ENCODE measurements at places on chromosomes 12 and 14. TPM values are rescaled to one million over a fixed set of nuclear protein-coding genes. Genes with fewer than 3 reads are reported as not detected.

GRCh38 chr12:71605039-71605438 is 58.6 kb downstream of the ZFC3H1 start:
- no peak for DNase-seq

DNA sequence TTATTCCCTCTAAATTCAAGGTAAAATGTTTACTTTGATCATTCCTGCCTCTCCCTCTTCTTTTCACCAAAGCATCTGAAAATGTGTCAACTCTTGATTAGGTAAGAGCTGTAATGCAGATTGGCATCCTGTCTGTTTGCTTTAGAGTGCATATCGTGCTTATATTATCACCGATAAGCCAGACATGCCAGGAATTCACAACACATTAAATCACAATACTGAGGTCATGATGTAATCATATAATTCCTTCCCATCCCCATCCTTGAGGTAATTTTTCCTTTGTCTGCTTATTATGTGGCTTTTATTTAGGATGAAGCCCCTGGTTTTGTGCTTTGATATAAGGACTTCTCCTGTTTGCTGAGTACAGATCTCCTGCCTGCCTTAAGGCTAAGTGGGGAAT is 10.2 kb downstream of the DDX47 start:
- DNase-seq: no peak

DNA sequence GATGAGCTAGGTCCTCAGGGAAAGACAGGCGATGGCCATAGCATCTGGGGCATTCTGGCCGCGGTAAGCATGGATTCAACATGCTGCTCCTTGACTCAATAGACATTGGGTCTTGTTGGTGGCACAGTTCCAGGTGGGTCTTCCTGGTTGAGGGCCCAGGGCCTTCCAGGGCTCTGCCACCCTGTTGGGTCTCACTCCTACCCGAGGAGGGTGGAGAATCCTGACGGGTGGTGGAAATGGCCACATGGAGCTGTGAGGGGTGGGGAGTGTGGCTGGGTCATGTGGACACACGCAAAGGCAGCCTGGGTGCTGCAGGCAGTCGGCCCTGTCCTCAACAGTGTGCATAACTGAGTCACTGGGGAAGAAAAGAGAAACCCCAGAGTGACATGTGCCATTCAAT is 148.1 kb downstream of the KIF26A start:
- DNase-seq: no peak

- no peak for DNase-seq
Observed at GRCh38 chr14:20427231-20428009, 8.5 kb downstream of the KLHL33 start.

GRCh38 chr12:67609226-67609870 is 39.2 kb upstream of the DYRK2 start:
- DNase-seq: no peak

GRCh38 chr12:58463051-58463450 is 457.3 kb downstream of the LRIG3 start:
- no peak for DNase-seq

DNA sequence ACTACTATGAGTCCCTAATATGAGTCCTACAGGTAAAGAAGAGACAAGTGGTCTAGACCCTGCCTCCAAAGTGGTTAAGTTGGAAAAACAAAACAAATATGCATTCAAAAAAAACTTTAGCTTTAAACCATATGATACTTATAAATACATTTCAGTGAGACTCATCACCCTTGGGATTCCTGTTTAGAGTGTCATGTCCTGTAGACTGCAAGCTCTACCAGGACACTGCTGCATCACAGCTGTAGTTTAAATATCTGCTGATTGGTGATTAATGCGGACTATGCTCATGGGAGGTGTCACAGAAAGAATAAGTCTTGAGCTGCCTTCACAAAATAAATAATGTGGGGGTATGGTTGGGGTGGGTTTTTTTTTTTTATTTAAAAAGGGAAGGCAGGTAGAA is 8.8 kb upstream of the LGR5 start:
- DNase-seq: no peak

DNA sequence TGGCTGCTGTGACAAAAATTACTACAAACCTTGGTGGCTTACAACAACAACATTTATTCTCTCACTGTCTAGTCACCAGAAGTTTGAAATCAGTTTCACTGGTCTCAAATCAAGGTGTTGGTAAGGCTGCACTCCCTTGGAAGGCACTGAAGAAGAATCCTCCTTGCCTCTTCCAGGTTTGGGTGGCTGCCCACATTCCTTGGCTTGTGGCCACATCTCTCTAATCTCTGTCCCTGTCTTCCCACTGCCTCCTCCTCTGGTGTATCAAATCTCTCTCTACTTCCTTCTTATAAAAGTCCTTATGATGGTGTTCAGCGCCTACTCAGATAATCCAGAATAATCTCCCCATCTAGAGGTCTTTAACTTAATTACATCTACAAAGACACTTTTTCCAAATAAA is 31.0 kb downstream of the PLCZ1 start:
- DNase-seq: no peak

DNA sequence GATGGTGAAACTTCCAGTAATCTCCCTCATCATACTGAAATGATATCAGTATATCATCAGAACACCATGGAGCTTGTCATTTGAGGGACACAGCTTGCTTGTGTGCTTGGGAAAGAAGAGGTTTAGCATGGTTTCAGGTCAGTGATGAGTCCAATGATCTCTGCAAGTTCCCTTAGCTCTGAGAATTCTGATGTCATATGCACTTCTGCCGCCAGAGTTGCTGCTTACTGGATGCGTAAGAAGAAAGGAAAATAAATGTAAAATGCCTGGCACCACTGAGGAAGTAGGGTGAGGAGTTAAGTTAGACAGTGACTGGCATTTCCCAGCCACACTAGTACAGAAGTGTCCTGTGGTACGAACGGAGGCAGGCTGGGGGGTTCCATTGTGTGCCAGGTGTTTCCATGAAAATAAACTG is 22.6 kb downstream of the PRKCH start:
- DNase-seq: no peak

DNA sequence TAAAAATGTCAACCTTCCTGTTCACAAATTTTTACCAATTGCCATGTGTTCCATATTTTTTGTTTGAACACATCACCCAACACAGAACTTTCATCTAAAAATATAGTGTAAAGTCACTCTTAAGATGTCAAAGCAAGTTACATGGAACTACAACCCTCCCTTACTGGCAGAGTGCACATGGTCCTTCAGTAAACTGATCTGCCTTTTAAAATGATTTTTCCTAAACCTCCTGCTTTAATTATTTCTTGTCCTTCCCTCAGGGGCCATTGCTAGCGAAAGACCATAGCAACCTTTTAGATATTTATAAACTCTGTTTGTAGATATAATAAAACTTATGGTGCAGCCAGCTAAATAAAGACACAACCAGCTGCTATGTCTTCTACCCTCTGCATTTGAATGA is 255.2 kb upstream of the FAR2 start:
- no peak for DNase-seq

DNA sequence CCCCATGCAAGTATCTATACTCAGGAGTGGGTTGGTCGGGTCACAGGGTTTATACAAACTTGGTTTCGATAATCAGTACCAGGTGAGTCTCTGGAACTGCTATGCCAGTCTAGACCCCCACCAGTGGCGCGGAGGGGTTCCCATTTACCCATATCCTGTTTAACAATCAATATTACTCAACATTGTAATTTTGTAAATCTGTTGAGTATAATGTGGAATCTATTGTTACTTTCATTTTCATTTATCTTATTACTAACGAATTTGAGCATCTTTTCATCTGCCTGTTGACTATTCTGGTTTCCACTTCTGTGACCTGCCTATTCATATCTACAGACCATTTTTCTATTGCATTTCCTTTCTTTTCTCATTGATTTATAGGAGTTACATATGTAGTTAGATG is 275.2 kb upstream of the CRY1 start:
- no peak for DNase-seq

DNA sequence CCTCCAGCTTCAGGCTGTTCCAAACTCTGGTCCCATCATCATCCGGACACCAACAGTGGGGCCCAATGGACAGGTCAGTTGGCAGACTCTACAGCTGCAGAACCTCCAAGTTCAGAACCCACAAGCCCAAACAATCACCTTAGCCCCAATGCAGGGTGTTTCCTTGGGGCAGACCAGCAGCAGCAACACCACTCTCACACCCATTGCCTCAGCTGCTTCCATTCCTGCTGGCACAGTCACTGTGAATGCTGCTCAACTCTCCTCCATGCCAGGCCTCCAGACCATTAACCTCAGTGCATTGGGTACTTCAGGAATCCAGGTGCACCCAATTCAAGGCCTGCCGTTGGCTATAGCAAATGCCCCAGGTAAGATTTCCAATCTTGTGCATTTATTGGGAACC is 3.3 kb downstream of the SP1 start:
- no peak for DNase-seq

GRCh38 chr12:5511644-5512600 is 80.0 kb downstream of the NTF3 start:
- no peak for DNase-seq

DNA sequence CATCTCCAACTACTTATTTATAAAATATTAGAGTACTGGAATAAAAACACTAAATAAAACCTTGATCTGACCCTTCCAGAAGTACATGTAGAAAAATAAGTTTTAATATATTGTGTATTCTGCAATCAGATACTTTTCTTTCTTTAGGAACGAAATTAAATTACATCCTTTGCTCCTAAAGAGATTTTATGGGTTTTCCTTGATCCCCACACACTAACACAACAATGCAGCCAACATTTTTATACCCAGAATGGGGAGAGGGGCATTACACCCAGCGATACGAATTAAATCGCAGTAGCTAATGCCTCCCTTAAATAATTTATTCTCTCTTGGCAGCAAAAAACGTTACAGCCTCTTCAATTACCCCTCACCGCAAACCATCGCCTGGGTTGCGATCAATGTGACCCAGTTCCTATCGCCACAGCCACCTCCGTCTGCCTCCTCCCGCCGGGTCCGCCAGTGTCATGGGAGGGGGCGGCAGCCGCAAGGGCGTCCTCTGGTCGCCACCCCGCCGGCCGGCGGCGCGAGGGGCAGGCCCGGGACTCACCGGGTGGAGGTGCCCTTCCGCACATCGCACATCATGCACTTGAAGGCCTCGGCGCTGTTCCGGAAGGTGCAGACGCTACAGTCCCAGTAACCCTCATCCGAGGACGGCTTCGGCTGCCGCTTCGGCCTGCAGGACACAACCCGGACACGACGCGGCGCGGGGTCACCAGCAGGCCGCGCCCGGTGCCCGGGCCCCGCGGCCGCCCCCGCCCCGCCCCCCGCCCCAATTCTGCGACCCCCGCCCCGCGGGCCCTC is 796 bp downstream of the YAF2 start:
- peak; percentile 91 for DNase-seq

- DNase-seq: no peak
Observed at GRCh38 chr12:105164068-105164467, 56.5 kb downstream of the WASHC4 start.

DNA sequence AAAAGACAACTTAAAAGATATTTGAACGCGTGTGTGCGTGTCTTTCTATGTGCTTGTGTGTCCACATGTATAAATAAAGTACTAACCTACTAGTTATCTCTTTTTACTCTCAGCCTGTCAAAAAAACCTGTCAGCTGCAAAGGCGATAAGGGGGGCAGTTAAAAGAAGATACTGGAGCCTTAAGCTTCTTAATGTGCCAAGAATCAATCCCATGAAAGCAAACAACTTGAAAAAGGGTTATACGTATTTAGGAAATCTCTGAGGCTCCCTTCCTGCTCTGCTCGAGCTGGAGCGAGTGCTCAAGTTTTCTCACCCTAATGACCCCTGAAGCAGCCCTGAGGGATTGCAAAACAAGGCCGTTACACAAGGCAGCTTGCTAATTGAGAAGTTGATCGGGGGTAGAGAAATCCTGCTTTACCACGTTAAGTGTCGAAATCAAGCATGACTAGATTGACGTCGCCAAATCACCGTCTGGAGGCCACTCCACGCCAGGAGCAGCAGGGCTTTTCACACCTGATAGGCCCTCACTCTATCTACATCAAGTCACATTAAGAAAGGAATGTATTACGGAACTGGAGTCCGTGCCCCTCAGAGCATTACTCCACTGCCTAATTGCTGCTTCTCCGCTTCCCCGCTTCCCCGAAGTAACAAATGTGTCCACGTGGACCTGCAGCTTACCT is 32.4 kb downstream of the LMO3 start:
- no peak for DNase-seq

- no peak for DNase-seq
Observed at GRCh38 chr14:77520555-77520954, 21.9 kb upstream of the ISM2 start.

- no peak for DNase-seq
Observed at GRCh38 chr14:54132496-54132895, 175.9 kb upstream of the BMP4 start.

- no peak for DNase-seq
Observed at GRCh38 chr12:6981152-6982052, 10.7 kb downstream of the EMG1 start.

DNA sequence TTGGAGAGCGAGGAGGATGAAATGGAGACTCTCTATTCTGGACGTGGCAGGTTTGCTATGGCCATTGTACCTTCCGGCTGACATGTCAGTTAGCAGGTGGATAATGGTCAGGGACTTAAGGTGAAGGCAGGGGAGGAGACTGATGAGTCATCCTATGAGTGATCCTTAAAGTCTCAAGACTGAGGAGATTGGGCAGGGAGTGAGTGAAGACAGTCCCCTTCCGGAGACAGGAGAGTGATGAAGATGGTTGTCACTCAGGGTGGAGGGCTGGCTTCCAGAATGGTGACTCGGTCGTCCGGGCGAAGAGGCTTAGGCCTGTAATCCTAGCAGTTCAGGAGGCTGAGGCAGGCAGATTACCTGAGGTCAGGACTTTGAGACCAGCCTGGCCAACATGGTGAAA is 49.8 kb upstream of the CCDC63 start:
- no peak for DNase-seq

GRCh38 chr12:91355150-91356006 is 172.8 kb upstream of the DCN start:
- DNase-seq: no peak

DNA sequence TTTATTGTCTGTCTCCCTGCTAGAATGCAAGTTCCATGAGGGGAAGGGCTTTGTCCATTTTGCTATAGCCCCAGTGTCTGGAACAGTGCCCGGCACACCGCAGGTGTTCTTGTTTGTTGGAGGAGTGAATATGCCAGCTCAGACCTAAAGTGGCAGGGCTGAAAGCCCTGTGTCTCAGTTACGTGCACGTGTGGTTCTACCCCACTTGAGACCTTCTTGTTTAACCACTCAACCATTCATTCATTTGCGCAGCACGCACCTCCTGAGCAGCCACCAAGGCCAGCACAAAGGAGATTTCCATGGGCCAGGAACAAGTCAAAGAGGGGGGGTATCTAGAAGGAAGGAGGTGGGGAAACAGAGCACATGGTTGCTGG is 338.0 kb upstream of the FKBP4 start:
- no peak for DNase-seq

PROX2 gene
- not detected for total RNA-seq

MYH6 gene
- total RNA-seq: not detected

MAP1LC3B2 gene
- 1.1 TPM for total RNA-seq

TAS2R13 gene
- total RNA-seq: 1.2 TPM

SLC2A3 gene
- 238 TPM for total RNA-seq

PTPRR gene
- 0.32 TPM for total RNA-seq

TEAD4 gene
- 19.2 TPM for total RNA-seq

NTN4 gene
- 11.6 TPM for total RNA-seq

WDHD1 gene
- 3.6 TPM for total RNA-seq

Measured in mesenteric fat pad (tissue), 1 donor.